ENCODE measurements at places on chromosomes 5 and 9. TPM values are rescaled to one million over a fixed set of nuclear protein-coding genes. Genes with fewer than 3 reads are reported as not detected.

GRCh38 chr9:37959976-37960375 lies 56.0 kb upstream of the SLC25A51 start:
- no peaks in the 10 kb centered on the region for H3K36me3 ChIP-seq
- DNase-seq: no peak
- H3K27ac ChIP-seq: no peak overlapping the region
- peaks cover 3% of the 10 kb centered on the region for H3K27me3 ChIP-seq
- no peak overlapping the region for H3K4me3 ChIP-seq
- H3K4me1 ChIP-seq: peaks cover 6% of the 10 kb centered on the region

- no peaks in the 10 kb centered on the region for H3K36me3 ChIP-seq
- no peaks in the 10 kb centered on the region for H3K4me1 ChIP-seq
Observed at GRCh38 chr5:60163762-60164161, 270.2 kb upstream of the PDE4D start.

GRCh38 chr5:78318337-78318736 lies 23.8 kb upstream of the AP3B1 start:
- no peak overlapping the region for H3K4me3 ChIP-seq
- H3K27me3 ChIP-seq: no peaks in the 10 kb centered on the region
- H3K4me1 ChIP-seq: no peaks in the 10 kb centered on the region
- H3K36me3 ChIP-seq: no peaks in the 10 kb centered on the region
- no peak overlapping the region for H3K27ac ChIP-seq

- H3K27ac ChIP-seq: peak overlapping the region; percentile 77
- no peaks in the 10 kb centered on the region for H3K27me3 ChIP-seq
- DNase-seq: no peak
Observed at GRCh38 chr5:53479045-53479589, 1.3 kb upstream of the FST start.

DNA sequence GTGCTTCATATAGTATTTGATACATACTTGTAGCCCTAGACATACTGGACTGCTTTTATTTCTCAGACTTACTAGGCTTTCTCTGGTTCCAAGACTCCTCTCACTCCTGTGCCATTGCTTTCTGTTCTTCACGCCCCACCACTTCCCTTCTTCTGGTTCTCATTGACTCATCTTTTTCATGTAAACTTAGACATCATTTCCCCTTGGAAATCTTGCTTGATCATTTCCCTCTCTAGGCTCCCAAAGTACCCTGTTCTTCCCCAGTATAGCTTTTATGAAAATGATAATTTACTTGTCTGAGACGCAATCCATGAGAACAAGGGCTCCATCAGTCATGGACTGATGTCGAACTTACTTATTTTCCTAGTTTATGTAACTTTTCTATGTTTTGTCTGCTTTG lies 83.5 kb downstream of the TLR4 start:
- H3K27ac ChIP-seq: no peak overlapping the region
- no peaks in the 10 kb centered on the region for H3K27me3 ChIP-seq
- H3K4me1 ChIP-seq: no peaks in the 10 kb centered on the region
- H3K4me3 ChIP-seq: no peak overlapping the region
- no peak for DNase-seq

DNA sequence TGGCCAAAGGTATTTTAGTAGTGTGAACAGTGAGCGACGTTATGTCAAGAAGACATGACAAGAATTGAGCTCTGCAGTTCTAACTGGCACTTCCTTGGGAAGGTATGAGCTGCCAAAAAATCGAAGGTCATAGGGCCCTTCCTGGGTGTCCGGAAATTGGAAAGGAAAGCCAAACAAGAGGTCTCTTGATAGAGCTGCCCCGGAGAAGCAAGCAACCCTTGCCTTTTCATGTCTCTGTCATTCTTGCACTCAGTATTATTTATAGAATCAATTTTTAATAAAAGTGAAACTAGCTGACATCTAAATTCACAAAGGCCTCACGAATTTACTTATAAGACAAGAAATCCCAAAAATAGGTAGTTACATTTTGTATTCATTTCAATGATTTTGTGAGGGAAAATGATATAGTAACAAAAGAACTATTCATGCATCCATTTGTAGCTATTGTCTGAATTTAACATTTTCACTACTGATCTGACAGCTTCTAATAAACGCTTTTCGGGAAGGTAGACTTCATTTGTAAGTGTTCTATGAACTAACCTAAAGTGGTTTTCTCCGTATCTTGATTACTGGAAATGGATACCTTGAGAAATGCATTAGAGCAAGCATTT lies 113.8 kb upstream of the VCAN start:
- H3K27me3 ChIP-seq: no peaks in the 10 kb centered on the region
- H3K4me3 ChIP-seq: no peak overlapping the region
- H3K27ac ChIP-seq: no peak overlapping the region
- no peak for DNase-seq
- H3K36me3 ChIP-seq: no peaks in the 10 kb centered on the region

DNA sequence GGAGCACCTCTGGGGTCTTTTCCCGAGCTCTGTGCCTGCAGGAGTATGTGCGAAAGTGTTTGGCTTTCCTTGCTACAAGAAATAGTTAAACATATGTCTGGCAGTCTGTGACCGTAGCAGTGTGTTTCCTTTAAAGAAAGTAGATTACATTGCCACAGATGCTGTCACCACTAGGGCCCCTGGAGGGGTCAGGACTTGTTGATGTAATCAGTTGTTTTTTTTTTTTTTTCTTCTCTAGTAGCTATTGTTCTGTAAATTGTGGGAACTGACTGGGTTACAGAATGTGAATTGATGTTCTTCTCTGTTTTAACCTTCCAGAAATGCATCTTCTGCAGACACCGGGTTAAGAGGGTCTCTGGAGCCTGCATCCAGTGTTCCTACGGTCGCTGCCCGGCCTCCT lies 345.6 kb downstream of the KDM4C start:
- no peak overlapping the region for H3K27ac ChIP-seq
- H3K4me1 ChIP-seq: no peaks in the 10 kb centered on the region
- H3K36me3 ChIP-seq: no peaks in the 10 kb centered on the region
- H3K4me3 ChIP-seq: no peak overlapping the region

The WWC1 gene
- total RNA-seq: 0.96 TPM

The CHSY3 gene
- total RNA-seq: 2.5 TPM

GRCh38 chr5:168224085-168224484 lies 67.4 kb upstream of the WWC1 start:
- H3K4me1 ChIP-seq: no peaks in the 10 kb centered on the region
- H3K27ac ChIP-seq: no peak overlapping the region
- no peak overlapping the region for H3K4me3 ChIP-seq

DNA sequence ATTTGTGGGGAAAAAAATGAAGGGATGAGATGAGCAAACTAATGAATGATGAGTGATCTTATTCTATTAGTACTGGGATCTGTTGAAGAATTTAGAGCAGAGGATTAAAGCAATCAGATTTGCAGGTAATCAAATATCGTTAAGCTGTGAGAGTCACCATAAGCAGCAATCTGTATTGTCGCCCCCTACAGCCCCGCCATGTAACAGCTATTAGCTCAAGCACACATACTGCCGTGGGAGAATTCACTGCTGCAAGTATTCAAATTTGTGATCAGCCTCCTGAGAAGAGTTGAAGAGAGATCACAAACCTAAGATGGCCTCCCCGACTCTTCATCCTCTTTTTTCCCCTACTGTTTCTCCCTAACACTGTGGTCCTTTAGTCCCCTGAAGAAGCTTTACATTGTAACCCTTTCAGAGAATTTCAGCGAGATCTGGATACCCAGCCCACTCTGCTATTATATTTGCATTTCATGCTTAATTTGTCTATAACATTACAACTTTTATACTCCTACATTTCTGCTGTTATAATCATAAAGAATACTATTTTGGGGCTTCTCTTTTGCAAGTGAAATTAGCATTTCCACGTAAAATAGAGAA lies 28.5 kb upstream of the PHF24 start:
- no peaks in the 10 kb centered on the region for H3K36me3 ChIP-seq
- no peak for DNase-seq
- H3K27ac ChIP-seq: no peak overlapping the region
- peaks cover 4% of the 10 kb centered on the region for H3K27me3 ChIP-seq
- H3K4me1 ChIP-seq: no peaks in the 10 kb centered on the region

The PDZD2 gene
- total RNA-seq: 17.7 TPM

- no peaks in the 10 kb centered on the region for H3K36me3 ChIP-seq
- no peak overlapping the region for H3K4me3 ChIP-seq
- H3K27ac ChIP-seq: no peak overlapping the region
- no peak for DNase-seq
Observed at GRCh38 chr5:107129051-107129450, 541.7 kb downstream of the EFNA5 start.

The PCDHB5 gene
- 3.4 TPM for total RNA-seq

- no peaks in the 10 kb centered on the region for H3K27me3 ChIP-seq
- peak overlapping the region; percentile 44 for H3K27ac ChIP-seq
- no peak for DNase-seq
- no peak overlapping the region for H3K4me3 ChIP-seq
- H3K4me1 ChIP-seq: no peaks in the 10 kb centered on the region
Observed at GRCh38 chr5:158819840-158820620, 279.7 kb downstream of the EBF1 start.

DNA sequence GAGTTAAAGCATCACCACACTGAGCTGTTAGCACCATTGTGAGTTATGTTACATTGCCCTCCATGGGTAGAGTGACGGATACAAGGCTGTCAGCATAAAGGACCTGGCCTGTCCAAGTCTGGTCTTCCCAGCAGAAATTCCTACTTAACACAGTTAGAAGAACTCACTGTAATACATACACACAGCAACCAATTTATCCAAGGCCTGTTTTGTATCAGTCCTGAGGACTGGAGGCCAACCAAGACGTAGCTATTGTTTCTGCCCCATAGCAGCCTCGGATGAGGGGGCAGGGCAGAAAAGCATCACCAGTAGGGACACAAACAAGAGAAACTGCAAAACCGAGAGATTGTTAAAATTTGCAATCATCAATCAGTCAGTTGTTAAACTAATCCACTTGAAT lies 66.0 kb upstream of the CKMT2 start:
- H3K4me1 ChIP-seq: no peaks in the 10 kb centered on the region
- no peak overlapping the region for H3K27ac ChIP-seq
- H3K36me3 ChIP-seq: no peaks in the 10 kb centered on the region
- no peaks in the 10 kb centered on the region for H3K27me3 ChIP-seq

The ADGRD2 gene
- not detected for total RNA-seq

- peak overlapping the region; percentile 7 for H3K27ac ChIP-seq
- no peak for DNase-seq
- peaks cover 6% of the 10 kb centered on the region for H3K4me1 ChIP-seq
Observed at GRCh38 chr9:131478421-131478868, 24.3 kb upstream of the POMT1 start.

DNA sequence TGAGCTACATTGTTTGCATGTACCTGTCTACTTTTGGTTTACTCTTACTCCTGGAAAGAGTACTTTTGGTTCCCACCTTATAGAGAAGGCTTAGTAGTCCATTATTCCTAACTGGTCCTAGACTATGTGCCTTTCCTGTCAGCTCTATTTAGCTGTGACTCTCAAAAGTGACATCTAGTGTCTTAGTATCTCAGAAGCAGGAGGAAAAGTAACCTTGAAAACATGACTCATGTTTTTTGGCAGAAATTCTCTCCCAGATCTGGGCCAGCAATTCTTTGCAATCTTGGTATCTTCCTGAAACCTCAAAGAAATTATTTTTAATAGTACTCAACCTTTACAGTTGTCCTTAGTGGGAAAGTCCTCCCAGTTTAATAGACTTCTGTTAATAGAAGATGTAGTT lies 691.7 kb upstream of the SEMA6A start:
- no peak for DNase-seq
- H3K4me1 ChIP-seq: peaks cover 4% of the 10 kb centered on the region
- no peak overlapping the region for H3K4me3 ChIP-seq
- H3K27me3 ChIP-seq: no peaks in the 10 kb centered on the region
- H3K27ac ChIP-seq: no peak overlapping the region

The RXRA gene
- total RNA-seq: 63.0 TPM

The TUSC1 gene
- total RNA-seq: 22.6 TPM

- H3K27me3 ChIP-seq: no peaks in the 10 kb centered on the region
- no peaks in the 10 kb centered on the region for H3K4me1 ChIP-seq
- H3K36me3 ChIP-seq: no peaks in the 10 kb centered on the region
- H3K27ac ChIP-seq: no peak overlapping the region
Observed at GRCh38 chr5:116673453-116673852, 98.8 kb upstream of the SEMA6A start.

GRCh38 chr5:73317523-73317922 lies 131.1 kb downstream of the FOXD1 start:
- DNase-seq: no peak
- H3K27me3 ChIP-seq: no peaks in the 10 kb centered on the region
- H3K27ac ChIP-seq: no peak overlapping the region
- H3K4me1 ChIP-seq: no peaks in the 10 kb centered on the region
- H3K4me3 ChIP-seq: no peak overlapping the region

The RGS7BP gene
- total RNA-seq: under 0.01 TPM

The CCIN gene
- total RNA-seq: not detected

- H3K27me3 ChIP-seq: no peaks in the 10 kb centered on the region
- DNase-seq: no peak
- no peak overlapping the region for H3K4me3 ChIP-seq
- no peaks in the 10 kb centered on the region for H3K36me3 ChIP-seq
- no peak overlapping the region for H3K27ac ChIP-seq
- no peaks in the 10 kb centered on the region for H3K4me1 ChIP-seq
Observed at GRCh38 chr9:117720555-117720954, 16.4 kb downstream of the TLR4 start.

- no peaks in the 10 kb centered on the region for H3K4me1 ChIP-seq
- H3K27me3 ChIP-seq: no peaks in the 10 kb centered on the region
- H3K36me3 ChIP-seq: no peaks in the 10 kb centered on the region
- DNase-seq: no peak
Observed at GRCh38 chr5:122954719-122955118, 81.8 kb downstream of the PPIC start.

- H3K27me3 ChIP-seq: no peaks in the 10 kb centered on the region
- no peaks in the 10 kb centered on the region for H3K36me3 ChIP-seq
- DNase-seq: no peak
- H3K4me3 ChIP-seq: no peak overlapping the region
Observed at GRCh38 chr5:179411161-179411841, 66.0 kb upstream of the ADAMTS2 start.

- H3K4me1 ChIP-seq: no peaks in the 10 kb centered on the region
- H3K36me3 ChIP-seq: no peaks in the 10 kb centered on the region
- no peaks in the 10 kb centered on the region for H3K27me3 ChIP-seq
Observed at GRCh38 chr9:85427772-85428171, 314.0 kb downstream of the AGTPBP1 start.

GRCh38 chr5:120805131-120805530 lies 341.0 kb downstream of the PRR16 start:
- H3K4me1 ChIP-seq: no peaks in the 10 kb centered on the region
- H3K4me3 ChIP-seq: no peak overlapping the region
- H3K27ac ChIP-seq: no peak overlapping the region
- no peak for DNase-seq

DNA sequence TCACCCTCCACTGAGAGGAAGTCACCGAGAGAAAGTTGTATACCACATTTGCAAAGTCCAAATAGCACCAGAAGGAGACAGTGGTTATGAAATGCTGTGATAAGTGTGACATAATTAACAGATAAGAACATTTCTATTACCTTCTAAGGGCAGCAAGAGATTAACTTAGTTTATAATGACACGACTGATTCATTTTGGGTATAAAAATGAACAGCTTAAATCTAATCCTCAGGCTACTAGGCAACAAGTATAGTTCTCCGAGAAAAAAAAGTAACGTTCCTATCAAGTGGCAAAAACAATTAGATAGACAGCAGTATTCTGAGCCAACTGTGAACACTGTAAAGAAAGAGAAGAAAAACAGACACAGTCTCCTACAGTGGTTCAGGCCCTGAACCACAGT lies 431.2 kb upstream of the GRAMD2B start:
- DNase-seq: no peak
- no peak overlapping the region for H3K27ac ChIP-seq
- no peaks in the 10 kb centered on the region for H3K4me1 ChIP-seq
- no peaks in the 10 kb centered on the region for H3K27me3 ChIP-seq
- no peaks in the 10 kb centered on the region for H3K36me3 ChIP-seq

GRCh38 chr5:124317451-124317850 lies 429.0 kb downstream of the ZNF608 start:
- no peaks in the 10 kb centered on the region for H3K36me3 ChIP-seq
- H3K4me3 ChIP-seq: no peak overlapping the region
- no peak for DNase-seq
- no peaks in the 10 kb centered on the region for H3K27me3 ChIP-seq
- no peaks in the 10 kb centered on the region for H3K4me1 ChIP-seq
- H3K27ac ChIP-seq: no peak overlapping the region

The IFNB1 gene
- not detected for total RNA-seq

Data from breast epithelium (tissue), 4 donors.